ENCODE measurements at places on chromosomes 5 and 9. TPM values are rescaled to one million over a fixed set of nuclear protein-coding genes. Genes with fewer than 3 reads are reported as not detected.

- DNase-seq = no peak
These were observed 245.2 kb upstream of the IRX2 start for GRCh38 chr5:2996687-2997086.

GRCh38 chr5:14696851-14697250 is 32.3 kb downstream of the OTULIN start:
- DNase-seq = no peak

Gene NUTM2F
- not detected for polyA plus RNA-seq

Gene TAF11L10
- not detected for polyA plus RNA-seq

Gene PCDHGC3
- polyA plus RNA-seq = 99.2 TPM

DNA sequence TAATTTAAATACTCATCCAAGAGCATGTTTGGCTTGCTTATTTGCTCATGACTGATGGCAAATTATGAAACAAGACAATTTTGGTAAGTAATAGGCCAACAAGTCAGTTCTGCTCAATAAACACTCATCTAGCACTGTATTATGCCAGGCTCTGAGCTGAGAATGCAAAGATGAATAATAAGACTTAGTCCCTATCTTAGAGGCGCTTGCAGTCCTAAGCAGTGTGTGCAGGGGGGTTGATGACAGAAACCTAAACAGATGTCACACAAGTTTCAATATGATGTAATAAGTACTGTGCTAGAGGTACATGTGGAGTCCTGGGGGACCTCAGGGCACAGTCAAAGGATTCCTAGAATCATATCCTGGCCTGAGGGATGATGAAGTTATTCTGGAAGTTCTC is 287.6 kb upstream of the ADRA1B start:
- DNase-seq = no peak

Gene CCDC192
- polyA plus RNA-seq = 1.5 TPM
